ENCODE measurements at places on chromosomes 5 and 9. TPM values are rescaled to one million over a fixed set of nuclear protein-coding genes. Genes with fewer than 3 reads are reported as not detected.

Gene SPIN1
- 19.6 TPM for total RNA-seq

Gene FCN2
- not detected for total RNA-seq

Gene IRX1
- total RNA-seq, result not detected

Gene FBXO4
- 20.4 TPM for total RNA-seq

Gene TNC
- total RNA-seq, result 1.2 TPM

Gene TMEM252
- not detected for total RNA-seq

Gene PGGT1B
- total RNA-seq, result 38.7 TPM

Data from activated CD4-positive, alpha-beta memory T cell treated with anti-CD3 and anti-CD28 coated beads for 36 hours (primary cell).